Thyroid gland (tissue), 4 donors: ENCODE measurements at places on chromosomes 11 and 22. TPM values are rescaled to one million over a fixed set of nuclear protein-coding genes. Genes with fewer than 3 reads are reported as not detected.

DNA sequence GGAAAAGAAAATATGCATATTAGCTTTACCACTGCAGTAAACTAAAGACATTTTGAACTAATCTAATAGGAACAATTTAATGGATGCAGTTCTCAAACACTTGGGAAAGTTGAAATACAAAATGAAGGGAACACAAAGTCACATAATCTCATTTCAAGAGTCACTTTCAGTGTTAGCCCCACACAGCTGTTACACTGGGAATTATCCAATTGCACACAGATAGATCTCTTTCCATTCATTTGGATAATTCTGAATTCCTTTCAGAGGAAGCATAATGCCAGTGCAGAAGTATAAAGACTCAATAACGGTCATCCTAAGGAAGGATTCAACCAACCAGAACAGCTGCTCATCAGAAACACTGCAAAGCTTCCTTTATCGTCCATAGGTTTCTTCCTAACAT lies 173.3 kb downstream of the GRIA4 start:
- H3K4me3 ChIP-seq = no peak overlapping the region
- no peaks in the 10 kb centered on the region for H3K4me1 ChIP-seq
- no peaks in the 10 kb centered on the region for H3K27me3 ChIP-seq
- H3K27ac ChIP-seq = no peak overlapping the region

- H3K36me3 ChIP-seq = peaks cover 55% of the 10 kb centered on the region
- no peak overlapping the region for H3K4me3 ChIP-seq
Observed at GRCh38 chr11:63821411-63821810, 8.2 kb downstream of the SPINDOC start.

DNA sequence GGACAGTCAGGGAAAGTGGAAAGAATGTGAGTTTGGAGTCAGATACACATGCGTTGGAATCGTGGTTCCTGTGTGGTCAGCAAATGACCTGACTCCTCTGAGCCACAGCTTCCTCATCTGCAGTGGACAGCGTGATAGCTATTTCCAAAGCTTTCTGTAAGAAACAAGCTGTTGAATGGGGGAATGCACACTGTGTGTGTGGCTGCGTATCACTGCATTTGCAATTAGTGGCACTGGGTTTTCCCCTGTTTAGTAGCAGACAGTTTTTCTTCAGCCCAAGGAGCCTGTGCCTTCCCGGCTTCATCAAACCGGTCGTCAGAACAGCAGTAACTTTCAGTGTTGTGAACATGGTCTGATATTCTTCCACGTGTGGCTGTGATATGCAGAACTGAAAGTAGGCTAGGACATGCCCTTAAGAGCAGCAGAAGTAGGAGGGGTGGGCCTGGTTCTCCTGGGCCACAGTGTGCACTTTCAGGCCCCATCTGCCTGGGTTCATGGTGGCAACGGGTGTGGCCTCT lies 121.5 kb downstream of the RRAS2 start:
- H3K27ac ChIP-seq = no peak overlapping the region
- no peaks in the 10 kb centered on the region for H3K4me1 ChIP-seq
- no peaks in the 10 kb centered on the region for H3K27me3 ChIP-seq
- DNase-seq = no peak
- H3K4me3 ChIP-seq = no peak overlapping the region
- H3K36me3 ChIP-seq = no peaks in the 10 kb centered on the region

- no peak overlapping the region for H3K4me3 ChIP-seq
- DNase-seq = no peak
- H3K27ac ChIP-seq = peak overlapping the region; percentile 14
- no peaks in the 10 kb centered on the region for H3K27me3 ChIP-seq
- peaks cover 12% of the 10 kb centered on the region for H3K4me1 ChIP-seq
Observed at GRCh38 chr22:31056986-31057599, 24.0 kb upstream of the SMTN start.

GRCh38 chr22:28741200-28741784 lies 328 bp downstream of the CHEK2 start:
- no peak for DNase-seq
- no peak overlapping the region for H3K27ac ChIP-seq
- peaks cover 6% of the 10 kb centered on the region for H3K36me3 ChIP-seq

DNA sequence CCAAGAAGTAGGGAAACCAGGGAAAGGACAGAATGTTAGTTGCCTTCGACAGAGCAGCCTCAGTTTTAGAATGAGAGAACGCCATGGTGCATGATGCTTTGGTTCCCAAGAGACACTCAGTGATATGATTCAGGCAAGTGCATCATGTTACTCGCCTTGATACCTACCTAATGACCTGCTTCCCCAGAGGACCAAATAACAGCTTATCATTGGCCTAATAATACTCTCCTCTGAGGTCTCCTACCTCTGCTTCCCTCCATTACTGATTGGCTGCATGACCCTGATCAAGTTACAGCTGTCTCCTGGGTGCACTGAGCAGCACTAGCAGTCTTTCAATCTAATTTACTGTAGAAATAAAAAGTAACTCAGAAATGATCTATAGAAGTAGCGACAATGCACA lies 979.7 kb upstream of the FAT3 start:
- DNase-seq = no peak
- H3K4me1 ChIP-seq = no peaks in the 10 kb centered on the region
- H3K27me3 ChIP-seq = no peaks in the 10 kb centered on the region
- no peak overlapping the region for H3K4me3 ChIP-seq
- H3K27ac ChIP-seq = no peak overlapping the region

DNA sequence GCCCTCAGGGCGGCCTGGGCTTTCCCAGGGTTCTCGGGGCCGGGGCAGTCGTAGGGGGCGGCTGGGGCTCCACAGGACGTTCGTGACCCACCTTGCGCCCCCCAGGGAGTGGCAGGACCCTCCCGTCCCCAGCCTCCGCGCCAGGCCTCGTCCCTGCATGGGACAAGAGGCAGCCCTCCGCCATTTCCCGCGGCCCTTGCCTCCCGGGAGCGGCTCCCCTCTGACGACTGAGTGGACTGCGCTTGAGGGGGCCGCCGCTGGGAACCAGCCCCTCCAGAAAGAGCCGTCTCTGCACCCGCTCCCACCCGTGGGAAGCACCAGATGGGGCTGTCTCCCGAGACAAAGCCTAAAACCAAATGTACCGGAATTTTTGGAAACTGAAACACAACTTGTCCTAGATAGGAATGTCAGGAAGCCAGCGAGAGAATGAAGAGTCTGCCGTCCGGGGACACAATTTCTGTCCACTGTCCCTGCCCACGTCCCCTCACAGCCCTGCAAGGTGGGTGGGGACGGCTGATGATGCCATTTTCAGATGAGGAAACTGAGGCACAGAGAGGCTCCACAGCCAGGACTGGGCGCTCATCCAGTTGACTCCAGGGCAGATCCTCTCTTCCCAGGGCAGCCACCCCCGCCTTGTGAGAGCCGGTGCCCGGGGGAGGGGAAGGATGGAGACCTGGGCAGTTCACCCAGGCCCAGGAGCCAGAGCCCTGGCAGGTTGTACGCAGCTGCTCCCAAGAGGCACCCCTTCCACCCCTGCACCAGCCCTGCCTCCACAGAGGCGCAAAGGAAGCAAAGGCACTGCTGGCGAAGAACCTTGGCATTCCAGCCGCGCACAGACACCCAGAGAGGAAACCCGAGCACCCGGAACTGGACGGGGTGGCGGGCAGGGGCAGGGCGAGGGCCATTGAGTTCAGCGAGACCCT lies 18.1 kb upstream of the PICK1 start:
- peak; percentile 22 for DNase-seq
- H3K4me1 ChIP-seq = peaks cover 17% of the 10 kb centered on the region
- no peaks in the 10 kb centered on the region for H3K36me3 ChIP-seq
- H3K4me3 ChIP-seq = no peak overlapping the region

- H3K36me3 ChIP-seq = no peaks in the 10 kb centered on the region
- no peak for DNase-seq
- no peak overlapping the region for H3K27ac ChIP-seq
- H3K4me1 ChIP-seq = peaks cover 9% of the 10 kb centered on the region
Observed at GRCh38 chr11:14356342-14356741, 2.6 kb downstream of the RRAS2 start.

DNA sequence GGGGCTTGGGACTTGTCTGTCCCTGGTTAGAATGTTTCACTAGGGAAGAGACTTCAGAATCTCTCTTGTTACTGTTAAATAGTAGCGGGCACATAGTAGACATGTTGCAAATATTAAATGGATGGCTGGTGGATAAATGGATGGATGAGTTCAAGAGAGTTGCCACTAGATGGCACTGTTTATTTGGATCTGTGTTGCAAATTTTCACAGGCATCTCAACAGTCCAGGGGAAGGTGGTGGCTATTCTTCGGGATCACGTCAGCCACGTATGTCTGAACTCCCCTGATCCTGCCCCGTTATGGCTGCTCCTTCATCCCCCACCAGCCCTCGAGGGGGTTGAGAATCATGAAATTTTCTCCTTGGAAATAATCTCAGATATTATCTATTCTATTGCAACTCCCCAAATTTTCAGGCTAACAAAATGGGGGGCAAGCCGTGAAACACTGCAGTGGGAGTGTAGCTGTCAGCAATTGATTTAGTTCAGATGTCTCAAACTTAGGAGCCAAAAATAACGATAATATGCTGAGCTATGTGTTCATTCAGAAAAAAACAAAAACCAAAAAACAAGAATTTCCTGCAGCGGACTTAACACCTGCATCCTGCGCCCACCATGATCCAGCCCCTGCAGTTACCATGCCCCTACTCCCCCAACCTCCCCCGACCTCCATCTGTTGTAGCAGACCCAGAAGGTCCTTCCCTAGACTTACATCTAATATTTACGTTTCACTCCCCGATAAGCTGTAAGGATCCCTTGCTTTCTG lies 29.1 kb upstream of the BIRC3 start:
- H3K4me3 ChIP-seq = no peak overlapping the region
- H3K36me3 ChIP-seq = no peaks in the 10 kb centered on the region
- H3K4me1 ChIP-seq = no peaks in the 10 kb centered on the region
- H3K27ac ChIP-seq = no peak overlapping the region

GRCh38 chr11:43687120-43687791 lies 6.7 kb downstream of the HSD17B12 start:
- H3K4me3 ChIP-seq = no peak overlapping the region
- no peaks in the 10 kb centered on the region for H3K36me3 ChIP-seq
- H3K4me1 ChIP-seq = peaks cover under 1% of the 10 kb centered on the region
- DNase-seq = peak; percentile 3
- no peak overlapping the region for H3K27ac ChIP-seq

DNA sequence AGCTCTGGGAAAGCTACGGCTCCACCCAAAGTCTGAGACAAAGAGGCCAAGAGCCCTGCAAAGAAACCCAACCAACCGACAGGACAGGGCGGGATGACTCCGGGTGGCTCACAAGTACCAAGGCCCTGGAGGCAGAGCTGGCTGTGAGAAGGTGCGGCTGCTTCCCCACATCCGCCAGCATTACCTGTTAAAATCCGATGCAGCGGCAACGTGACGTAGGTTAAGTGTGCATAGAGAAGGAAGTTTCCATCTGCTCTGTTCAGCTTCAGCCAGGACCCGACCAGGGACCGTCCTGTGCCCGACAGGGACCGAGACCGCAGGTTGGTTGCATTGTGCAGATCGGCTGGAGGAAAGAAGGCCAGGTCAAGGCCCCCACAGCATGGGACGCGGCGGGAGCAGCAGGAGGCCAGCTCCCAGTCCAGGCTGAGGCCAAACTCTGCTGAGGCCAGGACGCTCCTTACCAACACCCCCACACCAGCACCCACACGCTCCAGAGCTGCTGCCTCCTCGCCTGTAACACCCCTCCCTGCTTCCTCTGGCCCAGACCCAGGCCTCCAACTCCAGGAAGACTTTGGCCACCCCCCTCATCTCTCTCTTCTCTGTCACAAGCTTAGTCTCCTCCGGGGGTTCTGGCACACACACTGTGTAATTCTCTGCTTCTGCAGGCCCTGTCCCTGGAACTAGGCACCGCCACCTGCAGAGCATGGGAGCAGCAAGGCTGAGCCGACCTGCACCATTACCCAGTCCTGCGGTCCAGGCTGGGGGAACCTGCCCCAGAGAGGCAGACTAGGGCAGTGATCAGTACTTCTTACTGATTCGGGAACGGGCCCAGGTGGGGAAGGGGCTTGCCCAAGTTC lies 34.1 kb downstream of the NUP50 start:
- H3K36me3 ChIP-seq = peaks cover 13% of the 10 kb centered on the region
- no peaks in the 10 kb centered on the region for H3K4me1 ChIP-seq
- no peak overlapping the region for H3K27ac ChIP-seq
- H3K4me3 ChIP-seq = no peak overlapping the region
- DNase-seq = no peak

DNA sequence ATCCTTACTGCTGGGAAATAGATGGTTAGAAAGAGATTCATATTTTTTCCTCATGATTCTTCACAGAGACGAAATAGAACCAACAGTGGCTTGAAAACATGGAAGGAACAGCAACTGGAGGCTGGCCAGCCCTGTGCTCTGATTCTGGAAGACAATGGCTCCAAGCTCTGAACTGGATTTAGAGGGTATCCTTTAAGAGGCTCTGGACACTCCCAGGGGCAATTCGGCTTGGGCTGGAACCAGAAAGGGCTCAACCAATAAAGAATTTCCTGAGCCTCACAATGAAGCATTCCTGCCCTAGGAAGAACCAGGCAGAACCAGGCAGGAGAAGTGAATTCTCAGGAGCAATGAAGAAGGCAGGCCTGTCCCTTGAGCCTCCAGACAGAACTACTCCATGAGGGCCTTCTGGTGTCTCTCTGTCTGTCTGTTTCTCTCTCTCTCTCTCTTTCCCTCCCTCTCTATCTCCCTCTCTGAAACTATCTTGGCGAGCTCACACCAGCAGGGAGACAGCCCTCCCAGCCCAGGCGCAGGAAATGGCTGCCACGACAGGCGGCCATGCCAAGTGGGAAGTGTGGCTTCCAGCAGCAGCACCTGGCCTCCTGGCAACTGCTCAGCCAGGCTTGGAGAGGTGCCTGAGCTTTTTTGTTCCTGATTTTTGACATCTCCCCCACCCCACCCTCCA lies 93.3 kb downstream of the RCN1 start:
- no peak overlapping the region for H3K27ac ChIP-seq
- no peak overlapping the region for H3K4me3 ChIP-seq
- H3K27me3 ChIP-seq = no peaks in the 10 kb centered on the region
- no peaks in the 10 kb centered on the region for H3K36me3 ChIP-seq
- DNase-seq = no peak

GRCh38 chr22:41913040-41913719 lies 1.7 kb downstream of the SHISA8 start:
- H3K36me3 ChIP-seq = no peaks in the 10 kb centered on the region
- peaks cover 36% of the 10 kb centered on the region for H3K27me3 ChIP-seq
- DNase-seq = no peak
- H3K27ac ChIP-seq = no peak overlapping the region
- no peak overlapping the region for H3K4me3 ChIP-seq

GRCh38 chr11:66881927-66882452 lies 25.1 kb downstream of the LRFN4 start:
- H3K27me3 ChIP-seq = no peaks in the 10 kb centered on the region
- H3K27ac ChIP-seq = peak overlapping the region; percentile 75
- H3K36me3 ChIP-seq = no peaks in the 10 kb centered on the region
- no peak overlapping the region for H3K4me3 ChIP-seq
- H3K4me1 ChIP-seq = peaks cover 25% of the 10 kb centered on the region

GRCh38 chr11:96049426-96049825 lies 125.5 kb upstream of the MTMR2 start:
- no peak overlapping the region for H3K4me3 ChIP-seq
- DNase-seq = no peak
- no peak overlapping the region for H3K27ac ChIP-seq
- H3K36me3 ChIP-seq = no peaks in the 10 kb centered on the region
- H3K4me1 ChIP-seq = peaks cover 22% of the 10 kb centered on the region

- no peaks in the 10 kb centered on the region for H3K36me3 ChIP-seq
- DNase-seq = peak; percentile 91
- H3K4me3 ChIP-seq = peak within 1 kb of the TSS; percentile 34
- H3K27ac ChIP-seq = peak within 1 kb of the TSS; percentile 29
- H3K27me3 ChIP-seq = no peaks in the 10 kb centered on the region
- H3K4me1 ChIP-seq = peaks cover 31% of the 10 kb centered on the region
Observed at GRCh38 chr11:394034-394857, at the start of gene PKP3. TSS of gene PKP3 (plus strand) at chr11:394209. CDS start at chr11:394293, 84 bp downstream.

Gene CCDC88B
- 2.8 TPM for total RNA-seq

Gene CNGA4
- 0.67 TPM for total RNA-seq

Gene MUC2
- not detected for total RNA-seq

Gene KIF18A
- total RNA-seq = 4.6 TPM

Gene KCNK4
- not detected for total RNA-seq

Gene ACTN3
- total RNA-seq = not detected

Gene PLEKHA7
- total RNA-seq = 22.5 TPM

Gene GRAP2
- 0.27 TPM for total RNA-seq
